ENCODE measurements at places on chromosomes 2 and 18.

DNA sequence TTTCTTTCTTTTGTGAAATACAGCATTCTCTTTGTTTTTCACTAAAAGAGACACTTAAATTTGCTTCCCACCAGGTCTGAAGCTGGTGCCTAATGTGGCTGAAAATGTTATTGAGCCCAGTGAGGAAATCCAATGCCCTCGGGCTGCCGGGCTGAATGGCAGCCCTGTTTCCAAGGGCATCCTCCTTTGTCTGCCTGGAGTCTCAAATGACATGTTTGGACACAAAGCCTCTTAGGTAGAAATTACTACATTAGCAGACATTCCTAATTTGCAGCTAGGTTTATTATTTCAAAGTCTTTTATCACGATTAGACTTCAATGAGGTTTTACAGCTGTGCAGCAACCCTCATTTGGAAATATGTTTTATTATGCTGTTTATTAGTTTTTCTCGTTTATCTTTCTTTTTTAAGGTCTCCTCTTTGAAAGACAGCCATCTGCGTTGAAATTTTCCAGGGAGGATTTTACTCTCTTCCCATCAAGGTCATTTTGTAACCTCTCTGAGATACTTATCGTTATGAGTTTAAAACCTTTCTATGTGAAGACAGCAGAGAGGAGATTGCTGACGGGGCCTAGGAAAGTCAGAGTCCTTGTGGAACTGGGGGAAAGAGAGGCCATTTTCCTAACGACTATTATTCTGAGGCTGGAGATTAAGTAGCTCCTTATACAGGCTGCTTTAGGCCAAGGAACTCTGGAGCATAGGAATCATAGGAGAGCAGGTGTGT is 59.0 kb upstream of the ZNF532 start:
- DNase-seq = peak; percentile 84

GRCh38 chr2:181916726-181917718 is 25.5 kb downstream of the ITPRID2 start:
- DNase-seq = no peak

DNA sequence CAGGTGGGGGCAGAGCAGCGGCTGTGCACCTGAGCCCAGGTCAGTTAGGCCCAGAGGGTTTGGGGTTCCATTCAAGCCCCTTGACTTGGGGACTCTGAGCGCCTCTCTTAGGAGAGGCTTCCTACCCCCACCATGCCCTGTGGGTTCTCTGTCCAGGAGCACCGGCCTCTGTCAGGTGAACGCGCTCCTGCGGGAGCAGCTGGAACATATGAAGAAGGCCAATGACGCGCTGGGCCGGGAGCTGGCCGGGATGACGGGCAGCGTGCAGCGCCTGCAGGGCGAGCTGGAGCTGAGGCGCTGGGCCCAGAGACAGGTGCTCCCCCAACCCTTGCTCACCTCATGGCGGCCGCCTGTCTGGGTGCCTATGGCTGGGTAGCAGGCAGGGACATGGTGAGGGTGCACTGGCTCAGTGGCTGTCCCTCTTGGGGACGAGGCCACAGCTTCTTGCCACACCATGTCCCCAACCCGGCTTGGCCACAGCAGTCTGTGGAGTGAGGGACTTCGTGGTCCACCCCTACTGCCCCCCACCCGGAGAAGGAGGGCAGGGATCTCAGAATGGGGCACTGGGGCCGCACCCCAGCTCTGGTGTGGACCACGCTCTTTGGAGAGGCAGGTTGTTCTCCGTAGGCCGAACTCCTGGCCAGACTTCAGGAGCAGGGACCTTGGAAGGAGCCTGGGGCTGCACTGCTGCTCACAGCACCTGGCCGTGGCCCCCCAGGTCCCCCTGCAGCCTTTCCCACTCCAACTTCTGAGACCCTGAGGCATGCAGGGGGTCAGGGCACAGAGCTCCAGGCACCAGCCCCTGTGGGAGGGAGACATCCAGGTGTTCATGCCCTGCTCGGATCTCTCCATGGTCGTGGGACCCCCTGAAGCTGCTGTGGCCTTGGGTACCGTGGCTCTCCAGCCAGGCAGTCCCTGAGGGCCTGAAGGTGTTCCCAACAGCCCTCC is 19.7 kb downstream of the CROCC2 start:
- no peak for DNase-seq

GRCh38 chr2:143754742-143755141 is 625.5 kb downstream of the ARHGAP15 start:
- DNase-seq = no peak

GRCh38 chr2:142980246-142981068 is 103.0 kb downstream of the KYNU start:
- DNase-seq = peak; percentile 14

DNA sequence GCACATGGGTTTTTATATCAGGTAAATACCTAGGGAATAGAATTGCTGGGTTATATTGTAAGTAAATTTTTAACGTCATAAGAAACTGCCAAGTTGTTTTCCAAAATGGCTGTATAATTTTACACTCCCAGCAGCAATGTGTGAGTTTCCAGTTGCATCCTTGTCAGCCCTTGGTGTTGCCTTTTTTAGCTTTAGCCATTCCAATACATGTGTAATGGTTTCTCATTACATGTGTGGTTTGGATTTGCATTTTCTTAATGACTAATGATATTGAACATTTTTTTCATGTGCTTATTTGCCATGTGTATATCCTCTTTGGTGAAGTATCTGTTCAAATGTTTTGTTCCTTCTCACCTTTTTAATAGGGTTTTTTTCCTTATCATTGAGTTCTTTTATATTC is 70.8 kb downstream of the ABI2 start:
- no peak for DNase-seq

DNA sequence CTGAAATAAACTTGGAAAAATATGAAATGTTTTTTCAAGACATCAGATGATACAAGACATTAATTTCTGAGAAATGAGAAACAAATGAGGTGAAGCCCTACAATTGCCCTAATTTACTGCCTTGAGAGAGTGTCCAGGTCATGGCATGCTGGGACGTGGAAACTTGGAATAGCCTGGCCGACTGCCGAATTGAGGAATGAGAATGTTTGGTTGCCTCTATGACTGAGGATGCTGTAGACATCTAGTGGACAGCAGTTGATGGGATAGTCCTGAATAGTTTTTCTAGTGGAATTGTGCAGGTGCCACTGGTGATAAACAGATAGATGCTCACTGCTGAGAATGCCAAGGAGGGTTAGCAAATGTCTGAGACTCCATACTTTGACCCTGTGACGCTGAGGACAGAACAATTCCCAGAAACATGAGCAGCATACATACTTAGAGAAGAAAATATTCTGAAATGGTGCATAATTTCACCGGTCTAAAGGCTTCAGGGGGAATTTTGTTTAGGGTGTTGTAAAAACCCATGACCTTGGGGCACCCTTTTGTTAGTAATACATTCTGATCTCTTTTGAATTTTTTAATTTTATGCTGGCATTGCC is 56.5 kb upstream of the CWC22 start:
- DNase-seq = no peak

DNA sequence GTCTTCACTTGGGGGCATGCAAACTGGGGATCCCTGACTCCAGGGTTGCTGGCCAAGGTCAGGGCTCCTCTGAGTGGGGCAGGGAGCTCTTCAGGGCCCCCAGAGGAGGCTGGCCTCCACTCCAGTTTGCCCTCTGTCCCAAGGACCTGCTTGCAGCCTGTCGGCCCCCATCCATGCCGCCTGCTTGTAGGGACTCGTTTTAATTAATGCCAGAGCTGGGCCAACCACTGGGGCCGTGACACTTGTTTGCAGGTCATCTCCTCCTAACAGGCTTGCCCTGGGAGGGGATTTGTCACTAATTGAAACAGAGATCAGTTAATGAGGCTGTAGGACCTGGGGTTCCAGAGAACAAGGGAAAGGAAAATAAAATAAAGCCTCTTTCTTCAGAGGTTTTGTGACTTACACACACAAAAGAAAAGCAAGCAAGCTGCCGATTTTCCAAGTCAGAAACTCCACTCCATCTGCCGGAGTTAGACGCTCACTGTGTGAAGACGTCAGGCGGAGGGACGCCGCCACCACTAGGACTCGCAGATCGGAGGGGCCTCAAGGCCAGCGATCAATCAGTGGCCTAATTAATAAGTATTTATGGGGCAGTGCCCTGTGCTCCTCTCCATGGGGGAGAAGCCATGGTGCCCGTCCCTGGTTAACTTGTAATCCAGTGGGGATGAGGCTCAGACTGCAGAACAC is 75.9 kb downstream of the SFXN5 start:
- no peak for DNase-seq

DNA sequence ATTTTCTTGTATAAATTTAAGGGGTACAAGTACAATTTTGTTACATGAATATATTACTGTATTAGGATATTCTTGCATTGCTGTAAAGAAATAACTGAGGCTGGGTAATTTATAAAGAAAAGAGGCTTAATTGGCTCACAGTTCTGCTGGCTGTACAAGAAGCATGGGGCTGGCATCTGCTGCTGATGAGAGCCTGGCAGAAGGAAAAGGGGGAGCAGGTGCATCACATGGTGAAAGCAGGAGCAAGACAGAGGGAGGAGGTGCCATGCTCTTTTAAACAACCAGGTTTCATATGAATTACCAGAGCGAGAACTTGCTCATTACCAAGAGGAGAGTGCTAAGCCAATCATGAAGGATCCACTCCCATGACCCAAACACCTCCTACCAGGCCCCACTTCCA is 399.5 kb upstream of the RAB6C start:
- no peak for DNase-seq

DNA sequence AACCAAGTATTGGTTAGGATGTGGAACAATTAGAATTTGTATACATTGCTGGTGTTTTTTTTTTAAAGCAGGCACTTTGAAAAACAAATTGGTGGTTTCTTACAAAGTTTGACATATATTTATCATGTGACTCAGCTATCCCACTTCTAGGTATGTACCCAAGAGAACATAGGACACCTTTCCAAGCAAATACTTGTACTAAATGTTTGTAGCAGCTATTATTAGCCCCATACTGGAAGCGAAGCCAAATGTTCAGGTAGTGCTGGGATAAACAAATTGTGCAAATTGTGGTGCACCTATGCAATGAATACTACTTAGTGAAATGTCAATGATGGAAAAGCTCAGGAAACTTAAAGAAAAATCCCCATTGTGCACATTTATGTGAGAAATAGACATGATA is 101.0 kb downstream of the MIB1 start:
- no peak for DNase-seq

DNA sequence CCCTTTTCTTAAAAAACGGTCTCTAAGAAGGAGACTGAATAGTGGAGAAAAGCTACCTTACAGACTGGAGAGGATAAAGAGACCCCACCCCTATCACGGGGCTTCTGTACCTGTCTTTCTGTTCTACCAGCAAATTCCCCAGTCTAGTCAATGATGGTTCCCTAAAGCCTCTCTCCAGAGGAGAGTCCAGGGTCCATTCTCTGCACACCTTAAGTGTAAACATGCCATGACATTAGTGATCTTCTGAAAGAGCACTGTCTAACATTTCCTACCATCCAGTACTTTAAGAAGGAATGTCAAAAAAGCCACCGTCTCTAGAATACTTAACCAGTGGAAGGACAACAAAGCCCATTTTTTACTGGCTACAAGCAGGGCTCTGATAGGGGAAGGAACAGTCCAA is 17.0 kb upstream of the ERCC3 start:
- no peak for DNase-seq

GRCh38 chr2:53530126-53530525 is 237.5 kb upstream of the CHAC2 start:
- DNase-seq = no peak

GRCh38 chr2:112812318-112813267 is 24.0 kb downstream of the IL1B start:
- no peak for DNase-seq

DNA sequence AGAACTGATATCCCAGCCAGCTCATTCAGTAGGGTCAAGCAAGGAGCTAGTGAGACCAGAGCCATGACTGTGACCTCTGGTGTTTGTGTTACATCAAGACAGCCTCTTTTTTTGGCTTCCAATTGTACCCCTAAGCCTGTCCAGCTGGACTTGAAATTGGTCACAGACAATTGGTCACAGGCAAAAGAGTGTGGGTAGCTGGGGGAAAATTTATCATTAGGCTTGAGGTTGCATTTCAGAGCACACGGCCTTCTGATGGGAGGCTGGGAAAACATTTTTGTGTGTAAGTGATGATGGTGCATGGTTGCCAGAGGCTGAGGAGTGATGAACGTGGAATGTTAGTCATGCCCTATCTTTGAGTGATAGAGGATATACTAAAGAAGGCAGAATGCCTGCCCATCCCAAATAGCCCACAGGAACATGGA is 285.1 kb upstream of the SLC14A2 start:
- DNase-seq = no peak

DNA sequence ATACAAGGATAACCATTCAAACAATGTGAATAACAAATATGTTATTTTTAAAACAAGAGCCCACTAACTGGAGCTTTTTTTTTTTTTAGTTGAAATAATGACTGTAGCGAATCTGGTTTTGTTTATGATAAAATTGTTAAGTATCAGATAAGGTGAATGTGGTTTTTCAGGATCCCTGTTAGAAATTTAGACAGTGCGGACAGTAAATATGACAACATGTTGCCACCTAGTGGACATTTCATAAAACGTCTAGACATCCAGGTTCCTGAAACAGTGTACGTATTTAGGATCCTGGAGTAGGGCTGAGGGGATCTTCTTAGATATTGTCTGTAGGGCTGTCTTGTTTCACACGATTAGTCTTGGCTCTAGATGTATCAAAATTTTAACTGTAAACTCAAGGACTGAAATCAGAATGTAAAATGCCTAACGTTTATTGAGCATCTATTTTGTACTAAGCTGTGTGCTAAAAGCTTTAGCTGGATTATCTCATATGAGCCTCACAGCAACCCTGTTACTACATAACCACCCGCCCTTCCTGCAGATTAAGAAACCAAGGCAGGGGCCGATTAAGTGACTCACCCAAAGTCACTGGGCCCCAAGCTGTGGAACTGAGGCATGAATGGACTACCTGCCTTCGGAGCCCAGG is 23.9 kb upstream of the CCDC68 start:
- peak; percentile 35 for DNase-seq

GRCh38 chr18:12699747-12700146 is 2.8 kb downstream of the CEP76 start:
- DNase-seq = no peak

- no peak for DNase-seq
These were observed 1.5 kb upstream of the DLX1 start for GRCh38 chr2:172083628-172084394.

- no peak for DNase-seq
These were observed 45.0 kb downstream of the MBD5 start for GRCh38 chr2:148065936-148066335.

- no peak for DNase-seq
These were observed 773.9 kb downstream of the BCL11A start for GRCh38 chr2:59779571-59779970.

DNA sequence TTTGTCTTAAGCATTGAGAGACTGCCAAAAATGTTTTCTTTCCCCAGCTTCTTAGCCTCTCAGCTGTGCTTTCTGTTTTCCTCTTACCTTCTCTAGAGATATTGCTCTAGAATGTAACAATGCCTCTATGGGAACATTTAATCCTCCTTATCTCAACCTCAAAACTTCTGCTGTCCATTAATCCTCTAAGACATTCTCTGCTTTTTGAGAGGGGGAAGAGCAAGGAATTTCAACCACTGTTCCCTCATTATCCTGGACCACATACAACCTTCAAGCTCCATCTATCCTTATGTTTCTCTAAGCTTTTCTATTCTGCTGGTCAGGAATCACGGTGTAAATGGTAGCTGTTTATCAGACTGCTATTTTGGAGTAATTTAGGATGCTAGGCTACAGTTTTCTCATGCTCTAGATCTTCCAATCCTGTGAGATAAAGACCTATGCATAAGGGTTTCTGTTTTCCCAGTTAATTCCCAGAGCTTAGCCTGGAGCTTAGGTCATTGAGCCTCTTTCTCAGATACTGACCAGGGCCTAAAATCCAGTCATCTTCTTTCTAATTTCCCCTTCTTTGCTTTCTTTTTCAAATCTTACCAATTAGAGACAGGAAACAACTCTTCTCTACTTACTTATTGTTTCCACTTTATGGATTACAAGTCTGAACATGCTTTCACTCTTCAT is 282.0 kb downstream of the CALCRL start:
- DNase-seq = no peak

Data from NCI-H2081 (cell line).